ENCODE measurements at places on chromosomes 2 and 18. TPM values are rescaled to one million over a fixed set of nuclear protein-coding genes. Genes with fewer than 3 reads are reported as not detected.

Gene NEU2
- not detected for total RNA-seq

Gene NAGK
- total RNA-seq = 60.3 TPM

Gene SPDYA
- total RNA-seq = 1.3 TPM

Gene SLC5A7
- total RNA-seq = not detected

Gene LAPTM4A
- total RNA-seq = 92.8 TPM

Gene KCNIP3
- 0.47 TPM for total RNA-seq

Gene CD207
- under 0.01 TPM for total RNA-seq

Gene PLCL1
- total RNA-seq = 3.8 TPM

Gene PRSS56
- total RNA-seq = not detected

Gene GPAT2
- 11.9 TPM for total RNA-seq

Gene UGT1A10
- total RNA-seq = not detected

Gene CDK5R2
- not detected for total RNA-seq

Gene ALPI
- total RNA-seq = not detected

Gene TGFA
- 0.38 TPM for total RNA-seq

Gene KYNU
- total RNA-seq = not detected

Gene TUBA3E
- total RNA-seq = not detected

Gene GALNT13
- total RNA-seq = 0.36 TPM

Gene G6PC2
- not detected for total RNA-seq

Gene SLC11A1
- total RNA-seq = 0.19 TPM

Gene ANKRD53
- 0.09 TPM for total RNA-seq

Gene SERTAD2
- total RNA-seq = 2.4 TPM

Gene PRKAG3
- not detected for total RNA-seq

Gene CHAC2
- total RNA-seq = 5.8 TPM

Gene NT5C1B
- total RNA-seq = not detected

Gene NT5DC4
- total RNA-seq = not detected

Gene DSG1
- total RNA-seq = not detected

Gene UGT1A3
- not detected for total RNA-seq

Gene VIL1
- not detected for total RNA-seq

Gene IL1B
- total RNA-seq = not detected

Gene EML6
- 0.63 TPM for total RNA-seq

Gene CFC1
- not detected for total RNA-seq
